ENCODE measurements at places on chromosomes 1 and 21. TPM values are rescaled to one million over a fixed set of nuclear protein-coding genes. Genes with fewer than 3 reads are reported as not detected.
A peak's percentile ranks its signal among the peaks of the same experiment; 100 is the strongest.

The GJB3 gene
- 6.5 TPM for total RNA-seq

The TAS1R1 gene
- not detected for total RNA-seq

The LCE2B gene
- not detected for total RNA-seq

The CLIC6 gene
- 6.2 TPM for total RNA-seq

The KCNN3 gene
- total RNA-seq, result 0.45 TPM

The ZMYND12 gene
- 1.5 TPM for total RNA-seq

The DMRTA2 gene
- 0.29 TPM for total RNA-seq

The TTC24 gene
- total RNA-seq, result not detected

The ARHGAP30 gene
- total RNA-seq, result 1.3 TPM

The CYP4B1 gene
- 28.9 TPM for total RNA-seq

- H3K27me3 ChIP-seq, result peaks cover 3% of the 10 kb centered on the region
- H3K36me3 ChIP-seq, result no peaks in the 10 kb centered on the region
- peak within 1 kb of the TSS; percentile 57 for H3K27ac ChIP-seq
- H3K4me3 ChIP-seq, result peak within 1 kb of the TSS; percentile 68
Measured at GRCh38 chr1:36482724-36483388, at the start of gene CSF3R. TSS of gene CSF3R (minus strand) at chr1:36482913. CDS start at chr1:36479496, 3,417 bp downstream.

GRCh38 chr1:227518876-227519275 is 44.5 kb upstream of the ZNF678 start:
- H3K27ac ChIP-seq, result no peak overlapping the region
- no peak for DNase-seq
- no peaks in the 10 kb centered on the region for H3K27me3 ChIP-seq
- no peak overlapping the region for H3K4me3 ChIP-seq

GRCh38 chr21:33488936-33489335 is 2.6 kb downstream of the DNAJC28 start:
- peaks cover 6% of the 10 kb centered on the region for H3K4me1 ChIP-seq
- H3K27me3 ChIP-seq, result no peaks in the 10 kb centered on the region
- no peaks in the 10 kb centered on the region for H3K36me3 ChIP-seq
- peak overlapping the region; percentile 2 for H3K4me3 ChIP-seq

- peaks cover 20% of the 10 kb centered on the region for H3K27me3 ChIP-seq
- no peak for DNase-seq
- peak overlapping the region; percentile 45 for H3K27ac ChIP-seq
- no peaks in the 10 kb centered on the region for H3K36me3 ChIP-seq
Measured at GRCh38 chr1:3440711-3441409, 13.6 kb upstream of the ARHGEF16 start.

- no peaks in the 10 kb centered on the region for H3K4me1 ChIP-seq
- H3K27ac ChIP-seq, result no peak overlapping the region
- DNase-seq, result no peak
- no peaks in the 10 kb centered on the region for H3K36me3 ChIP-seq
Measured at GRCh38 chr1:221778535-221779142, 36.8 kb upstream of the DUSP10 start.

DNA sequence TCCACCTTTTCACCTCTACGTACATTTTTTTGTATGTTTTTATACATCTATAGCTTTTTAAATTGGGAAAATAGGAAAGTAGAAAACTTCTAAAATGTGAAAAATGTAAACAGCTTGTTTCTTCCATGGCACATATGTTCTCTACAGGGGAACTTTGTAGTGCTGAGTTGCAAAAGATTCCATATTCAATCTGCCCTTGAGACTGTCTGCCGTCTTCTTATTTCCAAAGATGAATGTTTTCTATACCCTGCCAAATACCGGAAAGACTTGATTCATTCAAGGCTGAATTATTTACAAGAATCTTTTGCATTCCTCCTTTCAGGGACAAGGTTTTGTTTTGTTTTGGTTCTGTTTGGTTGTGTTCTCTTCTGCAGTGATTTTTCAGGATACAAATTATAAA is 1334.5 kb upstream of the ADGRL4 start:
- no peak overlapping the region for H3K27ac ChIP-seq
- no peaks in the 10 kb centered on the region for H3K27me3 ChIP-seq
- no peak overlapping the region for H3K4me3 ChIP-seq
- peaks cover 4% of the 10 kb centered on the region for H3K36me3 ChIP-seq
- no peak for DNase-seq

DNA sequence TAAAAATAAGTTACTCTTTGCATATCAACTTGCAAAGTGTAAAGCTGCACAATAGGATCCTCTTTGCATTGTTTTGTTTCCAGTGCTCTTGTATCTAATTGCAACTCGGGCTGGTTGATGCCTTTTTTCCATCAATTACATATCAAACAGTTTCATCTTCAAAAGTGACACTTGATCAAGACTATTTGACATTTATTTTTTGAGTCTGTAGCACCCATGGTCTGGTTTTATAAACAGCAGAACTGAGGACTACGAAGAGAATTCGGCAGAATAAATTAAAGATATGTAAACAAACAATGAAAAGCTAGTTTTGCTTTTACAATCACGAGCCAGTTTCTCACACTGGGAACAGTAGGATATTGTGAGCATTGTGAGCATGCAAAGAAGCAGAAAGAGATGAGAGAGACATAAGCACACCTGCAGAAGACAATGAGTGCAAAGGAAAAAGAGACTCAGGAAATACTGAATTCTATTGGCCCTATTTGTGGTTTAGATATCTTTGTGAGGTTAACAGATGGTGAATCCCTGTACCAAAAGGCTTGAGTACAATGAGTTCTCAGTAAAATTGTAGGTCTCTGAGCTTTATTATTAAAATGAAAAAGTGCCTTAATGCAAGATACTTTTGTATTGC is 45.4 kb downstream of the RPL5 start:
- no peaks in the 10 kb centered on the region for H3K4me1 ChIP-seq
- H3K36me3 ChIP-seq, result peaks cover 7% of the 10 kb centered on the region
- no peak overlapping the region for H3K4me3 ChIP-seq
- DNase-seq, result no peak
- no peak overlapping the region for H3K27ac ChIP-seq

DNA sequence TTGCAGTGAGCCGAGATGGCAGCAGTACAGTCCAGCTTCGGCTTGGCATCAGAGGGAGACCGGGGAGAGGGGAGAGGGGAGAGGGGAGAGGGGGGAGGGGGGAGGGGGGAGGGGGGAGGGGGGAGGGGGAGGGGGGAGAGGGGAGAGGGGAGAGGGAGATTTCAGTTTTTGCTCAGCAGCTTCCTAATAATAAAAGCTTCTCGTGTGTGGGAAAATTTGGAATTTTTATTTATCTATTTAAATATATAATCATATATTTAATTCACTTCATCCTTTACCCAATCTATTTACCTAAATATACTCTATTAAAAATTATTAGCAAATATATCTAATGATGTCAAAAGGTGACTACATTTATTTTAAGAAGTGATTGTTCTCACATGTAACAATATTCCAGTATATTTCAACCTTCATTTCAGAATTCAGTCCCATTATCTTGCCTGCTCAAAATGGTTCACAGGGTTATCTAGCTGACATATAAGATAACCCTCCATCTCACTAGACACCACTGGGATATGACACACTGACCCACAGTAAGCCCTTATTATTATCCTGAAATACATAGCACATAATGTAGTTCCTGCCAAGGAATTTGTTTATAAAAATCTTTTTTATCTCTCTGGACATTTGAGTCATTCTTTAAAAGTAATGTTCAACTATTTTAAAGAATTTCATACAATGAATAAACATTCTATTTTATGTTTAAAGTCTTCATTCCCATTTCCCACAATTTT is 105.9 kb downstream of the GPATCH2 start:
- H3K4me1 ChIP-seq, result peaks cover 4% of the 10 kb centered on the region
- no peak overlapping the region for H3K27ac ChIP-seq
- DNase-seq, result no peak
- no peak overlapping the region for H3K4me3 ChIP-seq
- no peaks in the 10 kb centered on the region for H3K27me3 ChIP-seq
- H3K36me3 ChIP-seq, result peaks cover 7% of the 10 kb centered on the region

GRCh38 chr1:178055779-178056471 is 38.0 kb upstream of the RASAL2 start:
- no peak overlapping the region for H3K4me3 ChIP-seq
- peaks cover 40% of the 10 kb centered on the region for H3K4me1 ChIP-seq
- H3K27me3 ChIP-seq, result no peaks in the 10 kb centered on the region
- no peaks in the 10 kb centered on the region for H3K36me3 ChIP-seq
- no peak for DNase-seq

DNA sequence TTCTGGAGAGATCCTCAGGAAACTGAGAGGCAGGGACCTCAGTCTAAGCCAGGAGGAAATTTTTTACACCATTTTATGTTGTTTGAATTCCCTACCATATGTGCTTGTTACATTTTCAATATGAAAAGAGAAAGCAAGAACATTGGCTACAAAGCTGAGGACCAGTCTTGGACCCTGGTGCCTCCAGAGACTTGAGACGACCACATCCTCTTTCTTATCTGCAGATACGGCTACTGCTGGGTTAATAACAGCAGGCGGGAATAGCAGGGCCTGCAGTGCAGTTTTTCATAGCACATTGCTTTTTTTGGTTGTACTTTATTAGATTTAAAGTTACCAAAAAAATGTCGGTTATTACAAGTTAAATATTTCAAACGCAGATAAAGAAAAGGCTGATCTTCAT is 3.9 kb downstream of the KDM4A start:
- H3K4me1 ChIP-seq, result peaks cover 20% of the 10 kb centered on the region
- no peak for DNase-seq
- H3K4me3 ChIP-seq, result peak overlapping the region; percentile 51
- H3K27ac ChIP-seq, result no peak overlapping the region
- no peaks in the 10 kb centered on the region for H3K27me3 ChIP-seq

GRCh38 chr1:61052395-61053225 is 29.8 kb upstream of the NFIA start:
- peaks cover 46% of the 10 kb centered on the region for H3K4me1 ChIP-seq
- H3K27me3 ChIP-seq, result peaks cover 61% of the 10 kb centered on the region
- DNase-seq, result no peak

DNA sequence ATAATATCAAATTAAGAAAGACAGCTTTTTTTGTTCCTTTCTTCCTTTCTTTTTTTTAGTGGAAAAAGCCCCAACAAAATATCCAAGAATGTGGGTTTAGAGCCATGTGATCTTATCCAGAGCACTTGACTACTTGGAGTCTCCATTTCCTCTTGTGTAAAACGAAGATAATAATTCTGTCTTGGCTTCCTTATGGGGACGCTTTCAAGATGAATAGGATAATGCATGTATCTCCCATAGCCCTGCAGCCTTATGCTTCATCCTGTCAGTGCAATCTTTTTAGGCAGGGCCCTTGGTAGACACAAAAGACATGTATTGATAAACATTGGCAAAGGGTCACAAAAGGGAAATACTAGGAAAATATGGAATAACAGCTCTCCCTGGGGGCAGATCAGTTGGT is 34.8 kb downstream of the ZBTB18 start:
- H3K4me1 ChIP-seq, result peaks cover 6% of the 10 kb centered on the region
- no peak overlapping the region for H3K27ac ChIP-seq
- no peak for DNase-seq
- H3K4me3 ChIP-seq, result no peak overlapping the region

DNA sequence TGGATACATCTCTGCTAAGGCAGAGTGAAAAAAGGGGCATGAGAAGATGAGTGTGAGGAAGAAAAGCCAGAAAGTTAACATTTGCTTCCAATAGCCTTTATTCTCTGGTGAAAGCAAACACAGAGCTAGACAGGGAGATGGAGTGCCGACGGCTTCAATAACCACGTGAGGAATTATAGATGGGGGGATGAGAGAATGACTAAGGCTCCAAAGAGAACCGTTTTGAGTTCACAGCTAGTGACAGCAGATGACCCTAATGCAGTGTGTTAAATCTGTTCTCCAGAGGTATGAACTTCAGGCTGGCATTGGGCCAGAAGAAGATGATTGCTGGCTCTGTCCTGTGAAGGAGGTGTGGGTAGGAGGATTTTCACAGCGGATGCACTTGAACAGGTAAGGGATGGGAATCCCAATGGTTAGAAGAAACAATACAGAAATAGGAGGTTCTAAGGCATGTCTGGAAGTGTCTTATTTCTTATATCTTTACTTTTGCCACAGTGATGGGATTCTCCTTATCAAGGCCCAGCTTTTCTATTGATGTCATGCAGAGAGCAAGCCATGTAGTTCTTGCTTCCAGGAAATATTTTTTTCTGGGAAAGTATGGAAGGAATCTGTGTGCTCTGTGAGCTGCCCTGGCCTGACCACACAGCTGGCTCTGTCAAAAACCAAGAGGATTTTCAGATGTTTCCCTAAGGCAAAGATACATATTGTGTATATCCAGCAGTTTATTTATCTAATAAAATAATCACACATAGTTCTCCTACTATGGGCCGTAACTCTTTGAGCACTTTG is 573.8 kb downstream of the LTN1 start:
- no peak overlapping the region for H3K27ac ChIP-seq
- DNase-seq, result no peak
- no peaks in the 10 kb centered on the region for H3K27me3 ChIP-seq
- H3K4me3 ChIP-seq, result no peak overlapping the region
- no peaks in the 10 kb centered on the region for H3K36me3 ChIP-seq

GRCh38 chr1:16122350-16122881 is 33.5 kb downstream of the EPHA2 start:
- DNase-seq, result no peak
- no peak overlapping the region for H3K4me3 ChIP-seq
- peaks cover 11% of the 10 kb centered on the region for H3K36me3 ChIP-seq
- H3K4me1 ChIP-seq, result peaks cover 44% of the 10 kb centered on the region
- H3K27me3 ChIP-seq, result no peaks in the 10 kb centered on the region

Data from type B pancreatic cell (in vitro differentiated cells).